ENCODE measurements at places on chromosomes 12 and 14.

GRCh38 chr14:95541932-95542930 is 7.4 kb downstream of the GLRX5 start:
- no peak for DNase-seq

GRCh38 chr12:107760207-107760808 is 629 bp downstream of the PRDM4 start:
- peak; percentile 33 for DNase-seq

DNA sequence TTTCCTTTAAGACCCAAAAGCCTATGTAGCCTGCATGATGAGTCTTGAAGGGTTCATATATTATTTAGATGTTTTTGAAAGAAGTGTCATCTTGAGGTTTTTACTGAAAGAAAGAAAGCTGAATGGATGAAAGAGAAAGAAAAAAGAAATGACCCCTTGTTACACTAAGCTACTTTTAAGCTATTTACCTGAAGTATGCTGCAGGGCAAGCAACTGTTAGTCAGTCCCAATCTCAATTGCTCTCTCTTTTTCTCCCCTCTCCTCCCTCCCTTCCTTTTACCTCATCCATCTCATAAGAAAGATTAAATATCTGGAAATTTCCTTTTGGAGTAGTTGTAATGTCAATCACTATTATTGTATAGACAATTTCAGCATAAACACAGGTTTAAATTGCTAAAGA is 512.4 kb downstream of the TMTC2 start:
- DNase-seq = no peak

- DNase-seq = no peak
Observed at GRCh38 chr14:74326369-74327152, 21.7 kb upstream of the VRTN start.

DNA sequence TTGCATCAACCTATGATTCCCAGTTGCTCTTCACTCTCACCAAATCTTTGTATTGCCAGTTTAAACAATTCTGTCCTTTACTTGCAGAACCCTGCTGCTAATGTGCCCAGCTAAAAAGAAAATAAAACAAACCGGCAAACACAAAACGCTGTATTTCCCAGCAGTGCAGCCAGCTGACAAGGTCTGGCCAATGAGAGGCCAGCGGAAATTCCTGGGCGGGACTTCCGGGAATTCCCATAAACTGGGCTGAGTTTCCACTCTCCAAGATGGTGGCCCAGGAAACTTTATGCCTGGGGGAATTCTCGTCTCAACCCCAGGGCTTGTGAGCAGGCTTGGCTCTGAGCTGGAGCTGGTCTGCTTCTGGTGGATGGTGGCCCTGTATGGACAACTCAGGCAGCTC is 807.3 kb upstream of the TMEM132C start:
- no peak for DNase-seq

DNA sequence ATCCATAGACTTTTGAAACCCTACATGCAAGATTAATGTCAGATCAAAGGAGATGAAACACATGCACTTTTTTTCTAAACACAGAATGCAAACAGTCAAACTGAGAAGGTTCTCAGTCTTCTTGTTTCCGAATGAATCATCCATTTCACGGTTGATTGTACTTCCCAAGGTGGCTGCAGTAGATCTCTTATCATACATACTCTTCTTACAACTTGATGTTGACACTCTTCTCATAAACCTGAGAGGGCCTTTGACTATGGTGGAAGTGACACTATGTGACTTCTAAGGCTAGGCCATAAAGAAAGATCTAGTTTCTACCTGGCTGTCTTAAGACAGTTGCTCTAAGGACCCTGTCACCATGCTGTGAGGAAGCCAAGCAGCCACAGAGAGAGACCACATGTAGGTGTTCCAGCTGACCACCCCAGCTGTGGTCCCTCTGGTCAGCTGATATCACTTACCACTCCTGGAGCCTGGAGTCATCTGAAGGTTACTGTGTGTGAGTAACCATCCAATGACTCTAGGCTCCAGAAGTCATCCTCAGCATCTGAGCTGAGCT is 67.2 kb upstream of the HMGA2 start:
- no peak for DNase-seq

- no peak for DNase-seq
Observed at GRCh38 chr14:71388336-71388735, 481.1 kb downstream of the PCNX1 start.

- no peak for DNase-seq
Observed at GRCh38 chr14:57085801-57086200, 182.9 kb downstream of the EXOC5 start.

GRCh38 chr12:131507094-131507493 is 203.8 kb upstream of the SFSWAP start:
- no peak for DNase-seq

GRCh38 chr12:58166643-58167042 is 225.3 kb downstream of the ATP23 start:
- no peak for DNase-seq

DNA sequence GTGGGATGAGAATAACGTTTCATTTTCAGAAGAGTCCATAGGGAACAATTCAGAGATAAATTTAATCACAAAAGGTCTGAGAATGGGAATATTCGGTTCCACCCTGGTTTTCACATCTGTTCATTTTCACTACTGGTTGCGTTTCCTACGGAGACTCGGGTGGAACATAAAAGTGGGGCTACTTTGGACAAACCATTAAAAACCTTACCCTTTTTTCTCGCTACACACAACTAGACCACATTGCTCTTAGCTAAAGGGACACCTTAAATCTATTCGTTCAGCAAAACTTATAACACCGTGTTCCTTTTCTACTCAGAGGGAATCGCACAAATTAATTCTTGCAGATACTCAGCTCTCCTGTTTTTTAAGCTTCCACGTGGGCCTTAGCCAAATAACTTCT is 1.0 kb upstream of the SUDS3 start:
- no peak for DNase-seq

DNA sequence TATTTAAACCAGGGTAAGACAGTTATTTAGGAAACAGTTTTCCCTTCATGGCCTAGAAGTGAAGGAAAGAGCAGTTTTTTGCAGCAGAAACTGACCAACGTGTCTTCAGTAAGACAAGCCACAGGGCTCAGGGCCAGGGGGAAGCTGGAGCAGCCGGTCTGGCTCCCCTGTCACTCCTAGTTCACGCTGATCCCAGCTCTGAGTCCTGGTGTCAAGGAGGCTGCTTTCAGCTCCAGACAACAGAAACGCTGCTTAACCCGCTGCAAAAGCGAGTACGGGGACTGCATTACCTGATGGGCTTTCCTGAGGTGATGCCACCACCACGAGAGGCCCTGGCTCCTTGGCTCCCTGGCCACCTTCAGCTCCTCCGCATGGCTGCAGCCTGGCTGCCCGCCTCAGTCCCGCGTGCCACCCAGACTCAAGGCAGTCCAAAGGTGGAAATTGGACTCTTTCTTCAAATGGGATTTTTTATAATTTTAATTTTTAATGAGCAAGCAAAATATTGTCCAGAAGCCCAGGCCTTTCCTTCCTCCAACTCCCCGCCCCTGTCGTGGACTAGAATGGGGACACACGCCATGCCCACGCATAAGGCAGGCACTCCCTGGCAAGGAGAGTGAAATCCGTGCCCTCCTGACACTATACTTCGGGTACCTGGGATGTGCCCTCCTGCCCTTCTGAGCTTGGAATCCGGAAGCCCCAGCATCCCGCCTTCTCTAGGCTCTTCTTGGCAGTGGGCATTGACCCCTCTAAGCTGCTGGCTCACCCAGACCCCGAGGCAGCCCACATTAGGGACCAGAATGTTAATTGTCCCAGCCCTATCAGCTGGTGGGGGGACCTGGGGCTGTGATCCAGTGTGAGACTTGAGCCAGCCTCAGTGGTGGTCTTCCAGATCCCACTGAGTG is 85.0 kb downstream of the PAPOLA start:
- no peak for DNase-seq

DNA sequence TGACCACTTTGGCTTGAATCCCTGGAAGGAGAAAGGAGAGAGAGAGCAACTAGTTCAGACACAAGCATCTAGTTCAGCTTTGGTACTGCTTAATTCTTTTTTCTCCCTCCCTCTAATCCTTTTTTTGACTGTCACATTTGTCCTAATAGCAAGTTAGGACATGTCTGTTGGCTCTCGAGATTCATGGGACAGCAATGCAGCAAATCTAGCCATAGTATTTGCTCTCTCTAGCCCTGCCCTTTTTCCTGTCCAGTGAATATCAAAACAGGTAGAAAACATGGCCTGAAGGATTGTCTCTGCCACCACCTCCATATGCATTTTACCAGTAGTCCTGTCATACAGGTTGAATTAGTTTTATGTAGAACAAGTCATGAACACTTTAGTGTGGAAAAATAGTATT is 116.4 kb downstream of the PTPRB start:
- DNase-seq = no peak

GRCh38 chr12:108201808-108202207 is 72.7 kb downstream of the WSCD2 start:
- DNase-seq = no peak

- no peak for DNase-seq
Observed at GRCh38 chr14:52063052-52063462, 5.8 kb downstream of the NID2 start.

- no peak for DNase-seq
Observed at GRCh38 chr14:81529391-81529790, 4.3 kb downstream of the SEL1L start.

- no peak for DNase-seq
Observed at GRCh38 chr14:59017285-59017965, 171.0 kb upstream of the DAAM1 start.

- no peak for DNase-seq
Observed at GRCh38 chr14:58571769-58572472, 65.8 kb upstream of the DACT1 start.

- DNase-seq = no peak
Observed at GRCh38 chr12:103783744-103784664, 57.0 kb downstream of the NT5DC3 start.

GRCh38 chr14:90739318-90740068 is 76.7 kb downstream of the TTC7B start:
- no peak for DNase-seq

DNA sequence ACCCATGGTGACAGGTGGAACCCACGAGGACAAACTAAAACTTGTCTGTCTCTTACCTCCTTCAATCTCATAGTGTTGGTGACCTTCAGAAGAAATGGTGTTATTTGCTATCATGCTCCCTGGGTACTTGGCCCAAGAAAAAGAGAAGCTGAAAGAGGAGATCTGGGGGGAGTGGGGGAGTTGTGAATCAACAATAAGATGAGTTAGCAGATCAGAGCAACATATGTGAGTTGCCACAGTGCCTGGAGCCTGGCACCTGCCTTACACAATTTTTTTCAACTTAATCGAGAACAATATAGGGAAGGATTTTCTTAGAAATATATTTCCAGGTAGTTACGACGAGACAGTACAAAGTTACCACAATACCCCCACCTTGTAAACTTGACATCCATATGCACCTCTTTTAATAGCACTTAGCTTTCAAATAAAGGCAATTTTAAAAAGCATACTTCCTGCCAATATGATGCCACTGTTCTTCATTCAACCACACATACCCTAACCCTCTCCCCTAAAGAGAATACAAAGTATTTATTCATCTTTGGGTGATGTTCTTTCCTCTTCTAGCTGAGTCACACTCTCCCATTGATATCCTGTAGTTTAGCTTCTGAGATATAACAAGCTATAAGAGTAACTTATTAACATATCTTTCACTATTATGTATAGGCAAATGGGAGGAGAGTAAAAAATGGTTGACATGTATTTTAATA is 424.1 kb upstream of the OR4E1 start:
- DNase-seq = no peak

- DNase-seq = no peak
Observed at GRCh38 chr14:50656776-50657175, 11.3 kb downstream of the SAV1 start.

DNA sequence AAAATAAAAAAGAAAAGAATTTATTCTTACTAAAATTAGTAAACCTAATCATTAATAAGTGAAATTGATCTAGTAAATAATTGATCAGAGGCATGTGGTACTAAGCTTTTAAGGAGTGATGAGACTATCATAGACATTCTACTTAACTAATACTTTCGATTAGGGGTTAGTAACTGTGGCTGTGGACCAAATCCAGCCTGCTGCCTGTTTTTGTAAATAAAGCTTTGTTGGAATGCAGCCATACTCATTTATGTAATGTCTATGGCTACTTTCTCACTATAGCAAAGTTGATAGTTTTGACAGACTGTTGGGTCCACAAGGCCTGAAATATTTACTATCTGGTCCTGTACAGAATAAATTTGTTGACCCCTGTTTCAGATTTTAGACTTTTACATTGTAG is 63.2 kb downstream of the PLEKHA5 start:
- no peak for DNase-seq

GRCh38 chr14:100307766-100308426 is 1.7 kb upstream of the SLC25A29 start:
- DNase-seq = no peak

- no peak for DNase-seq
Observed at GRCh38 chr12:68958322-68958721, 25.4 kb upstream of the CPM start.

Measured in CD4-positive, alpha-beta T cell treated with Interleukin-10 for 1 hour (primary cell).